Left renal cortex interstitium (tissue), 4 donors: ENCODE measurements at places on chromosomes 16 and 17.

DNA sequence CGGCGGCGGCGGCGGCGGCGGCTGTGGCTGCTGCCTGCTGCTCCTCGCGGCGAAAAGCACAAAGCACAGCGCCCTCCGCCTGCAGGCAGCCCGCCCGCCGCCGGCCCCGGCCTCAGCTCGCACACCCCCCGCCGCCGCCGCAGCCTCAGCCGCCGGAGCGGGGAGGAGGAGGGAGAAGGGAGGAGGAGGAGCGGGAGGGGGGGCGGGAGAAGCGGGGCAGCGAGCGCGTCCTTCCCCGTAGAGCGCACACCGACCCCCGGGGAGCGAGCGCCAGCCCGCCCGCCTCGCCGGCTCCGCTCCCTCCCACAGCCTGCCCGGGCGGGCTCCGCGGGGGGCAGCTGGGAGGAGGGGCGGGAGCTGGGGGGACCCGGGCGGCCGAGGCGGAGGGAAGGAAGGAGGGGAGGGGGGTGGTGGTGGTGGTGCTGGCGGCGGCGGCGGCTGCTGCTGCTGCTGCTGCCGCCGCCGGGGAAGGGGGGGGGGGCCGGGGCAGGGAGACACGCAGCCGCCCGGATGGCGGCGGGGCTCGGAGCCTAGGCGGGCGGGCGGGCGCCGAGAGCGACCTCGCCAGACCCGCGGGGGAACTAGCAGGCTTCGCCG lies at the start of gene UBTF:
Gene UBTF (minus strand): TSS at position 60 of the 597 bp plus-strand sequence. CDS start 1,446 bp downstream, outside the sequence.
- no peak for DNase-seq

DNA sequence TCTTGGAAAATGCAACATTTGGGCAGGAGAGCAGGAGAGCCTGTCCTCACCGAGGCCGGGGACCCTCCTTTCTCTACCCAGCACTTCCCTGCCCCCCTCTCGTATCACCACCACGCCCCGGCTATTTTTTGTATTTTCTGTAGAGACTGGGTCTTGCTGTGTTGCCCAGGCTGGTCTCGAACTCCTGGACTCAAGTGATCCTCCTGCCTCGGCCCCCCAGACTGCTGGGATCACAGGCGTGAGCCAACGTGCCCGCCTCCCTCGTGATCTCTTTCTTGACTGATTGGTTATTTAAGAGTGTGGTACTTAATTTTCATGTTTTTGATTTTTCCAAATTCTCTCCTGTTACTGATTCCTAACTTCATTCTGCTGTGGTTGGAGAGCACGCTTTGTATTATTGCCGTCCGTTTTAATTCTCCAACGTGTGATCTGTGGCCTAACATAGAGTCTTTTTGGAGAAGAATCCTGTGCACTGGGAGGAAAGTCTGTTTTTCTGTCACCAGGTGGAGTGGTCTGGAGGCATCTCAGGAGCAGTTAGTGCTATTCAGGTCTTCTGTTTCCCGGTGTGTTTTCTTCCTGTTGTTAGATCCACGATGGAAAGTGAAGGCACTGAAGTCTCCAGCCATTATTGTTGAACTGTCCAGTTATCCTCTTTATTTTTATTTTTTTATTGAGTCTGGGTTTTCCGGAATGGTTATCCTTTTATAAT lies 40.4 kb downstream of the ZNF778 start:
- no peak for DNase-seq

GRCh38 chr16:60811657-60812056 lies 1224.6 kb downstream of the CDH8 start:
- DNase-seq: no peak

- no peak for DNase-seq
Observed at GRCh38 chr17:12127177-12127576, 106.5 kb downstream of the MAP2K4 start.

DNA sequence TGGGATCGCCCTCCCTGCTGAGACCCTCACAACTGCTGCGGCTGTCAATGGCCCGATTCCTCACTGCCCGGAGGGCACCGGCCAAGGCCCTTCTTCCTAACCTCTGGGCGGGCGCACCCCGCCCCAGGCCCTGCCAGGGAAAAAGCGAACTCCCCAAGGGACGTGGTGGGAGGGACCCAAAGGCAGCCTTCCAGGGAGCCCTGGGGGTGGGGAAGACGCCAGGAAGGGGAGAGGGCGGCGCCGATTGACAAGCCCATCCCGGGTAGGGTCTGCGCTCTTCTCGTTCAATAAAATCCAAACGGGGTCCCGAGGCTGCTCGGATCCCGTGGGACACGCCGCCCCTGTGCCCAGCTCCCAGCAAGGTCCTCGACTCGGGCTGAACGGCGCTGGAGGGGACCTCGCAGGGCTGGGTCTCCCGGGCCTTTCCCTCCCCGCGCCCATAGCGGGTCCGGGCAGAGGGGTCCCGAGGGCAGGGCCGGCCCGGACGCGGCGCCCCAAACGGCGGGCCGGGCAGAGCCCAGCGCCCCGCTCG lies 416 bp downstream of the KIFC3 start:
- DNase-seq: no peak

DNA sequence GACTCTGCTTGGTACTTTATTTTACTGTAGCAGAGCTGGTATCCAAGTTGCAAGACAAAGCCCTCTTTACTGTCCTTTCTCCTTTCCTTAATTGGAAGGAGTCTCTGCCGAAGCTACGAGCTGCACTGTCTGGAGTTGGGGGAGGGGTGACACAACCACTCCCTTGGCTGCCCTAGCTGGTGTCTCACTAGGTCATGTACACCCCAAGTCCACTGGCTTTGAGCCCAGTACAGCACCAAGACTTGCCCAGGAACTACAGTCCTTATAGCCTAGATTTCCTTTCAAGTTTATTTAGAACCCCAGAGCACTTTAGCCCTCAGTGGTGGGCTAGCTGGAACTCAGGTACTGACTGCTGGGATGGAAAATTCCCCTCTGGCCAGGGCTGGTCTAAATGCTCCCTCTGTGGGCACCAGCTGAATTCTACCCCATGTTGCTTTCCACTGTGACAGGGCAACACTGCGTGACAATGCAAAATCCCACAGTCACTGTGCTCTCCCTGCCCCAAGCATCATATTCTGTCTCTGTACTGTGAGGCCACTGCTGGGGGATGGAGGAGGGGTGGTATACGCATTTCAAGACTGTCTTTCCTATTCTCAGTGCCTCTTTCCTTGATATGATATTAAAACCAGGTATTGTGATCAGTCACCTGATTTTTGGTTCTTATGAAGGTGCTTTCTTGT lies 18.4 kb downstream of the EFCAB5 start:
- no peak for DNase-seq

- no peak for DNase-seq
Observed at GRCh38 chr16:83689385-83689831, 118.4 kb upstream of the HSBP1 start.

GRCh38 chr16:9123871-9124270 lies 32.4 kb downstream of the HAPSTR1 start:
- DNase-seq: no peak

DNA sequence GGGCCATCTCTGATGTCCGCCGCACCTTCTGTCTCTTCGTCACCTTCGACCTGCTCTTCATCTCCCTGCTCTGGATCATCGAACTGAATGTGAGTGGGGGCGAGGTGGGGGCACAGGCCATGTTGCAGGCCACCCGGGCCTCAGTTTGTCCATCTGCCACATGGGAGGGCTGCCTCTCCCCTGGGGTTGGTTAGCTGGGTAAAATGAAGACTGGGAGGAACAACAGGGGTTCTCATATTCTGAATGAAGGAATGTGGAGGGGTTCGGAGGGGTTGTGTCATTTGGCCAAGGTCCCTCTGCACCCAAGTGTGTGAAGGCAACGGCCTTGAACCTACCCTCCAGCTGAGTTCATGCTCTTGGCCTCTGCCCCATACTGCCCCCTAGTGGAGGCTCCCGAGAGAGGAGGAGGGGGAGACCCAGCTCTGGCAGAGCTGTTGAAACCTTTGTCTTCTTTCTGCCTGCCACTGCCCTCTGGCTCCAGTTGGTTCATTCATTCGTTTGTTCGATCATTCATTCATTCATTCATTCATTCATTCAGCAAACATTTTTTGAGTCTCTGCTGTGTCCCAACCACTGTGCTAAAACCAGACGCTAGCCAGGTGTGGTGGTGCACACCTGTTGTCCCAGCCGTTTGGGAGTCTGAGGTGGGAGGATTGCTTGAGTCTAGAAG lies 11.4 kb upstream of the TCAP start:
- DNase-seq: no peak

- DNase-seq: no peak
Observed at GRCh38 chr16:5206331-5206990, 108.9 kb upstream of the EEF2KMT start.

GRCh38 chr17:61371179-61371578 lies 28.5 kb upstream of the TBX2 start:
- DNase-seq: no peak

DNA sequence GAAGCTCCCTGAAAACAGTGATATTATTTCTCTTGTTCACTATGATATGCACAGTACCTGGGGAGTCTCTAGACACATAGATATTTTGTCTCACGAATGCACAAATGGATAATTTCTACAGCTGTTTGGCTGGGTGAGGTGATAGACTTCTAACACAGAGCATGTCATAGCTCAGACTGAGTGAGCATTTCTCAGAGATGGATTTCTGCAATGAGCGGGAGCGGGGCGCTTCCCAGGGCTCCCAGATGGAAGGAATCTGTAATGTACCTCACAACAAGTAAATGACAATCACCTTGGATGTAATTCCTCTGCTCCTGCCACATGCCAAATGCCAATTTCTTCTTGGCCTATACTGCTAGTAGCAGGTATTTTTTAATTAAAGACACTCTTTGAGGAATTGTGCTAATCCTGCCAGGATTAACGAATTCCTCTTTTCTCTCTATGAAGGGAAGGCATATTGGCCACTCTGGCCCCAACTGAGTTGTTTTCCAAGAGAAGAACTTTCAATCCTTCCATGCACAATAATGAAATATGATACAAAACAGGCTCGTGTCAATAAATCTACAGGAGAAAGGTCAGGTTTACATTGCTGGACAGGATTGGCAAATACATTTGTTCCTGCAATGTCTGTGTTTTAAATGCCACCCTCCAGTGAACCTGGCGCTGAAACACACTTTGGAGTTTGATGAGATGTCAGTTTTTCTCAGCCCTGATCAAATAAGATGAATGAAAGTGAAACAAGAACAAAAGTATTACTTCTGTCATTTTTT lies 185.3 kb downstream of the CBLN1 start:
- DNase-seq: no peak

DNA sequence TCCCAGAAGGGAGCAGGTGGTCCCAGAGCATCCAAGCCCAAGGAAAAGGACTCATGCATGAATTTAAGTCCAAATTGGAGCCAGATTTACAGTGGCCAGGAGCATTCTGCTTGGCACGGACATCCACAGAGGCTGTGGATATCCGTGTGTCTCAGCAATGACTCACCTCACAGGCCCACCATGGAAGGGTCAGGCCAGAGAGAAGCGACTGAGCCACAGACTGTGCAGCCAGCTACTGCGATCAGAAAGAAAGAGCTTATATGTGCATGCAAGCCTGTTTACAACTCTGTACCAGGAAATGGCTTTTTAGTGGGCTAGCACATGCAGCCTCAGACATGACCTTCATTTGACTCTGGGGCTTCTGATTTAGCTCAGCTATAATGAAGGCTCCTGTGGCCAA lies 231.0 kb downstream of the C16orf95 start:
- no peak for DNase-seq

DNA sequence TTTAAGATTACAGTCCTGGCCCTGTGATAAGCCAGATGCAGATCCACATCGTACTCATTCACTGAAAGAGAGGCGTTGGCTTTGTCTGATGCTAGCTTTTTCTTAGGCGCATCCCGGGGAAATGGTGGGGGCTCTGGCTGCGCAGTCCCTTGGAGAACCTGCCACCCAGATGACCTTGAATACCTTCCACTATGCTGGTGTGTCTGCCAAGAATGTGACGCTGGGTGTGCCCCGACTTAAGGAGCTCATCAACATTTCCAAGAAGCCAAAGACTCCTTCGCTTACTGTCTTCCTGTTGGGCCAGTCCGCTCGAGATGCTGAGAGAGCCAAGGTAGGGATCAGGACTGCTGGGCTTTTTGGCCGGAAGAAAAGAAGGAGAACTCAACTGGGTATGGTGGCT lies 24.0 kb downstream of the POLR2A start:
- DNase-seq: no peak

DNA sequence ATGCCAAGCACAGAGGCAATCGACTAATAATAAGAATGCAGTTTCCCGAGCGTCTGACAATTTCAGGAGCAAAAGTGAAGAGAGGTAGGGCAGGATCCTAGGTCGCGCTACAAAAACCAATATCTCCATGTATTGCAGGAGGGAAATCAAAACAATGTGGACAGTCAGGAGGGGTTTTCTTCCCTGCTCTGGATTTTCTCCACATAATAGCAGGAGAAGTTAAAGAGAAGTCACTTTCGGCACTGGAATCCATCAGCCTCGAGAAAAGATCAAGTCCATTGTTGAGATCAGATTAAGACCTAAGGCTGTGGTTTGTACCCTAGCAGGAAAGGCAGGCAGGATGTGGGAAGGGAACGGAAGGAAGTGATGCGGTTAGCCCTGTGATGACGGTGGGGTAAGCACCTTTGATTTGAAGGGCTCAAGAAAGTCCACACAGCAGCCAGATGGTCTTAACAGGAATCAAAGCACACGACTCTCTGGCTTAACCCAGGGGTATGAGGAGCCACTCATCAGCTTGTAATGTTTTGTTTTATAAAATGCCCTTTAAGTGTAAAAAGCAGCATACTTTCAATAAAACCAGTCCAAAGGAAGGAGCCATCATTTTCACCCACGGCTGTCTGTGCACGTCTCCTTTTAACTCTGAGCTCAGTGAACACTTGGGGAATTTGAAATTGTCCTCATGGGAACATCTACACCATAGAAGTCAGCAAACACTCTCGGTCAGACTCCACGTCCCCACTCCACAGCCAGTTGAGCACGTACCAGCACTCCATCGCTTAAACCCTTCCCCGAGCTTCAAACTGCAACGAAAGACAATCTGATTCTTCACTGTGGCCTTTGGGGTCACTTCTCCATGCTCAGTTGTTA lies 15.8 kb upstream of the AKTIP start:
- no peak for DNase-seq

GRCh38 chr17:40326014-40326831 lies 17.2 kb downstream of the RARA start:
- DNase-seq: no peak

GRCh38 chr17:36870720-36870999 lies 66.6 kb upstream of the LHX1 start:
- DNase-seq: no peak
